ENCODE measurements at places on chromosomes 12 and 14.
A peak's percentile ranks its signal among the peaks of the same experiment; 100 is the strongest.

- DNase-seq: no peak
These were observed 44.5 kb downstream of the PSMA6 start for GRCh38 chr14:35336494-35337268.

- no peak for DNase-seq
These were observed 10.5 kb downstream of the NID2 start for GRCh38 chr14:52058341-52058740.

DNA sequence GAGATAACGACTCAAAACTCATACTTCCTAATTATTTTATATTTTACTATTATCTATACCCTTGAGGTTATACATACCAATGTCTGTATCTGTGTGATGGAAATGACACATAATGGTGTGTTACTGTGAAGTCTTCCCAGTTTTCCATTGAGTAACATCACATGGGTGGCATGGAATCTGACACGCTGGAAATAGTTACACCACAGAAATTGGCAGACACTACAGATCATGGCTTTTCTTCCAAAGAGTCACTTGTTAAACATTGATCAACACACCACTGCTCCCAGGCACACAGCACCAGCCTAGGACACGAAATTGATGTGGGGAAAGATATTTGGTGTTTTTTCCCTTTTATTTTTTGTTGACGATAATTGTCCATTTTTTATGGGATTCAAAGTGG lies 33.0 kb upstream of the VWF start:
- DNase-seq: no peak

DNA sequence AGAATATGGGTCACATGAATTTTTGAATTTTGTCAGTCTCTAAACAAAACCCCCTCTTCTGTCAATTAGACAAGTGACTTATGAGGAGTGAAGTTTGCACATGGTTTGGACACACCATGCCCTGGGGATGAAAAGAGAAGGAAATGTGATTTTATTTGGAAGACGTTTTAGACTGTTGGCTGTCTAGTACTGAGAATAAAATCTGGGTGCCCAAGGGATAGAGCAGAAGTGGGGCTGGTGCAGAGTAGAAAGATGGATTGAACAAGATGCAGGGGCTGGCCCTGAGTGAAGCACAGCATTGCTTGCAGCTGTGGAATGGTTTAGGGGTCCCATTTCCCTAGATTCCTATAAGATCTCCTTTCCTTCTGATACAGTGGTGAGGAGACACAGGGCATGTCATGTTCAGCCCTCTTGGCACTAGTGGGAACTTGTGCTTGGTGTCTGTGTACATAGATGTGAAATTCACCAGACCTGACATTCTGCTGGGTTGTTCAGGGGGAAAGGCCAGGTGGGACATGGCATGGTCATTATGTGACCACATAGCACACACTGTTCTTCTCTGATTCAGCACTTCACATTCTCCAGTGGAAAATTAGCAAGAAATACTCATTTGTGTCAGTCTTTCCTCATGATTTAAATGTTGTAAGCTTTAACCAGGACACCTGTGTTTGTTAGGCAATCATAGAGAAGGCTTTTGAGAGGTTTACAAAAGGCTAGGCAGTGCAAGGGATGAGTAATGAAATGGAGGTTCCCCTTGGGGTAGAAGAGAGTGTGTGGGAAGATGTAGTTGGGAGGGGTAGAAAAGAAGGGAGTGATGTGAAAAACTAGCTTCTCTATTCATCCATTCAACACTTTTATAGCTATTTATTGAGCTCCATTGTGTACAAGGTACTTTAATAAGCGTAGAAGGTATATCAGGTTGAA lies 202.3 kb upstream of the IGF1 start:
- DNase-seq: no peak

- DNase-seq: no peak
These were observed 42.0 kb downstream of the KCNK13 start for GRCh38 chr14:90103808-90104207.

- no peak for DNase-seq
These were observed 62.0 kb upstream of the SCN8A start for GRCh38 chr12:51528852-51529650.

DNA sequence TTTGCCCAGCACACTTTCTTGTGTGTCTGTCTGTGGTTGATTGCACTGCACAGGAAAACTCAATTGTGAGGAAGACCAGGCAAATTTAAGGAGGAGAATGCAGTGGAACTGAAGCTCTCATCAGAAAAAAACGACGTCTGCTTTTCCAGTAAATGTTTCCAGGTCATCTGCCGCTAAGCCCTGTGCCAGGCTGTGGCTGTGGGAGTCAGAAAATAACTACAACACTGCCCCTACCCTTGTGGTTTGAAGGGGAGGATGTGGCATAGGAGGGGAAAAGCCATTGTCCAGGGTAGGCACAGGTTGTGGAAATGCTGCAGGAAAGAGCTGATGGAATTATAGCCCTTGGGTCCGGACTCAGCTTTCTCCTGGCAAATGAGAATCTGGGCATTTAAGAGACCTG lies 259.7 kb upstream of the TMEM132C start:
- DNase-seq: no peak

DNA sequence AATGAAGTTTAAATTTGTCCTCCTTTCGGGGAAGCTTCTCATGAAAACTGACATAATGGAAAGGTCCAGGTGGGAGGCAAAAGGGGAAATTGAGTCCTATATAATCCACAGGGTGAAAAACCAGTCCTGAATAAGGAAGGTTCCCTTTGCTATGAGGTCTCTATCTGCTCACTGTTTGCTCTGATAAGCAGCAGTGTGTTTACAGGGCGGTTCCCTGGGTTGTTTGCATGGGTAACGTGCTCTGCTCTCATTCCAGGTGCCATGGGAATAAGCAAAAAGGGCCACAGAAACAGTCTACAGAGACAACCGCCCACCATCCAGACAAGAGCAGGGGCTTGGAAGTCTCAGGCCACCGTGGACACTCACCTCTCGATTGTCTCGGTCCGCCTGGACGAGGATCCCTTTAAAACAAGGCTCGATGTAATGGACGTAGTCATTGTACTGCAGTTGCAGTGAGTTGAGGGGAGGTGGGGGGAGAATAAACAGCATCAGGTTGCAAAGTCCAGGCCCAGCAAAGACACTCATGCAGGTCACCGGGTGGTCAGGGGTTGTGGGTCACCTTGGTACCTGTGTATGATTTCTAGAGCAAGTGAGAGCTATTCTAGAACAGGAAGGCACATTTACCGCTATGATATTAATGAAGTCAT lies 32.7 kb downstream of the CACNA2D4 start:
- DNase-seq: no peak

DNA sequence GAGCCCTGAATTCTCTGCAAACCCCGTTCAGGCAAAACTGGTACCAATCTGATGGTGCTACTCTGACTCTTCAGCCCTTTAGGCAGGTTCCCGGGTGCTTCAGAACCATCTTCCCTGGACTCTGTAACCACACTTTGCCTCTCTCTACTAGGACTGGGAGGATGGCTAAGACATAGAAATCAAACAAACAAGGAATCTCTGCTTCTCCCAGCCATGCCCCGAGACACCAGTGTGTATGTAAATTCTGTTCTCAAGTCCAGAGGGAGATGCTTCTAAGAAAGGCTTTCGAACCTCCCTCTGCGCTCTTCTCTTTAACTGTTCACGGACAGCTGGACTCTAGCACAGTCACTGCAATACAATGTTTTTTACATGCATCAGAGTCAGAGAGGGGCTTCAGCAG lies 1.9 kb upstream of the KCNK10 start:
- peak; percentile 31 for DNase-seq

- DNase-seq: no peak
These were observed 111.3 kb upstream of the GARIN2 start for GRCh38 chr14:67077921-67078320.

GRCh38 chr12:81257947-81258551 lies 180.2 kb downstream of the ACSS3 start:
- DNase-seq: no peak

- DNase-seq: no peak
These were observed 642.7 kb downstream of the DIO2 start for GRCh38 chr14:79568594-79568993.
